Osteocyte (in vitro differentiated cells): ENCODE measurements at places on chromosomes 7 and 10. TPM values are rescaled to one million over a fixed set of nuclear protein-coding genes. Genes with fewer than 3 reads are reported as not detected.
A peak's percentile ranks its signal among the peaks of the same experiment; 100 is the strongest.

- peaks cover 15% of the 10 kb centered on the region for H3K4me1 ChIP-seq
- no peaks in the 10 kb centered on the region for H3K27me3 ChIP-seq
- H3K36me3 ChIP-seq = no peaks in the 10 kb centered on the region
- H3K27ac ChIP-seq = peak overlapping the region; percentile 90
Observed at GRCh38 chr10:95742485-95742884, 13.5 kb upstream of the ENTPD1 start.

DNA sequence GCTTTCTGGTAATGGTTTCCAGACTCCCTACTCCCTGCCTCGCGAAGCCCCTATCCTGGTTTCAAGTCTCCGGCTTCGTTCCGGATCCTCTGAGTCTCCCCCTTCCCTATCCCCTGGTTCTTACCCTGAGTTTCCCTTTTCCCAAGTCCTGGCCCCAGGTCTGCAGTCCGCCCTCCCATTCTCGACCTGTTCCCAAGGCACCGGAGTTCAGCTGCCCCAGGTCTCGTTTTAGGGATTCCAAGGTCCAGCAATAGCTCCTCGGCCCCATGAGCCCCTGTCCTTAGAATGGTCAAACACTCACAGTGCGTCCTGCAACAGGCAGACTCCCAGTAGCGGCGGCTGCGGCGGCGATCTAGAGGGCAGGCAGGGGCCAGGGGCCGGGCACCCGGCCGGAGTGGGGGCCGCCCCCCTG, 274 bp downstream of the PITX3 start:
- H3K4me1 ChIP-seq = peaks cover 20% of the 10 kb centered on the region
- no peak overlapping the region for H3K27ac ChIP-seq
- no peak for DNase-seq
- H3K36me3 ChIP-seq = no peaks in the 10 kb centered on the region
- peak overlapping the region; percentile 71 for H3K4me3 ChIP-seq

DNA sequence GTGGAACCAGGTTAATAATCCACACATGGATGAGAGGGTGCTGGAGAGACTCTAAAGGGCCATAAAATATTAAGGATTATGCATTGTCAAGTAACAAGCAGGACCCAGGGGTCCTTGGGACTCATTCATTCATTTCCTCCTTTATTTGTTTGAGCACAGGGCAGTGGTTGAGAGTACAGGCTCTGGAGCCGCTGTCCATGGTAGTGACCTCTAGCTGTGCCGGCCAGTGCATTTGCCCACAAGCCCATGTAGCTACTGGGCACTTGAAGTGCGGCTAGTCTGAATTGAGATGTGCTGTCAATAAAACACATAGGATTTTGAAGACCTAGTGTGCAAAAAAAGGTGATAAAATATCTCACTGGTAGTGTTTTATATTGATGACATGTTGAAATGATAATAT, 137.6 kb downstream of the C10orf105 start:
- no peak overlapping the region for H3K4me3 ChIP-seq
- no peak for DNase-seq
- no peaks in the 10 kb centered on the region for H3K36me3 ChIP-seq
- no peaks in the 10 kb centered on the region for H3K27me3 ChIP-seq

DNA sequence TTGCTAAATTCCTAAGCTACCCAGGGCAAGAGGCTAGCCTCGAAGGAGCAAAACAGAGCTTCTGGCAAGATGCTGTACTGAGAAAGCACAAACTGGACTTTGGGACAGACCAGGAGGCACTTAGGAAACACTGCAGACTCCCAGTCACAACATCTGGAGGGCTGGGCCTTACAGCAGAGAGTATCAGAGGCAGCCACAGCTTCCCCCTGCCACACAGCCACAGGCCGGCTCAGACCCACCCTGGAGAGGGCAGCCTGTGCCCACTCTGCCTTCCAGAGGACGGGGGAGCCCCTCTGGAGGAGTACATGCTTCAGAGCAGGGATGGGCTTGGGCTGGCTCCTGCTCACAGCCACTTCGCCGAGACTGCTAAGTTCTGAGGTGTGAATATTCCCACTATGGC, 17.4 kb downstream of the ESYT2 start:
- H3K4me3 ChIP-seq = peak overlapping the region; percentile 27
- peaks cover 27% of the 10 kb centered on the region for H3K36me3 ChIP-seq
- no peak for DNase-seq
- H3K27ac ChIP-seq = peak overlapping the region; percentile 93
- peaks cover 89% of the 10 kb centered on the region for H3K4me1 ChIP-seq

DNA sequence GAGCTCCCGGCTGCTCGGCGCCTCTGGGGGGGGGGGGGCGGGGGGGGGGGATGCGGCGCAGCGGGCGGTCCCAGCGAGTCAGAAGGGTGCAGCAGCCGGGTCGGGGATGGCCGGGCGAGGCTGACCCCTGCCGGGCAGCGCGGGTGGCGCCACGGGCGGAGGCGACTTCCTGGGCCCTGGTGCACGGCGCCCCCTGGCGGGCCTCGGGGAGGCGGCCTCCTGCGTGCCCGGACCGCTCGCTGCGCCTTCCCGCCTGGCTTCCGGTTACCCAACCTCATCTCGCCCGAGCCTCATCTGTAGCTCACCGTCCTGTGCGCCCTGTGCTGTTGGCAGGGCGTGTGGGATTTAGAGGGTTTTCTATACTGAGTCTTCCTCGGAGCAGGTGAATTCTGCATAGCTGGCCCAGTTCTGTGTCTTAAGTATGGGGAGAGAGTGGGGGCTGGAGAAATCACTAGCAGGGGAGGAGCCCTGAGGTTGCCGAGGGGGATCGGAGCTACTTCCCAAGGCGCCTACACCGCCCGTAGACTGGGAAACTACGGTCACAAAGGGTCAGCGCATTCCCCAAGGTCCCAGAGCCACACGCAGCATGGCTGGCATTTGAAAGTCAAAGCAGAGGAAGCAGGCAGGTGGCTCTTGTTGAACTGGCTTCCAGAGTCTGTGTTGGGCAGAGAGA, 28.3 kb upstream of the WDFY4 start:
- H3K4me3 ChIP-seq = peak overlapping the region; percentile 70
- peaks cover 46% of the 10 kb centered on the region for H3K27me3 ChIP-seq
- H3K4me1 ChIP-seq = peaks cover 8% of the 10 kb centered on the region
- H3K36me3 ChIP-seq = no peaks in the 10 kb centered on the region

- no peaks in the 10 kb centered on the region for H3K27me3 ChIP-seq
- peaks cover 71% of the 10 kb centered on the region for H3K4me1 ChIP-seq
- H3K4me3 ChIP-seq = no peak overlapping the region
Observed at GRCh38 chr7:116557066-116557585, 32.3 kb downstream of the CAV1 start.

DNA sequence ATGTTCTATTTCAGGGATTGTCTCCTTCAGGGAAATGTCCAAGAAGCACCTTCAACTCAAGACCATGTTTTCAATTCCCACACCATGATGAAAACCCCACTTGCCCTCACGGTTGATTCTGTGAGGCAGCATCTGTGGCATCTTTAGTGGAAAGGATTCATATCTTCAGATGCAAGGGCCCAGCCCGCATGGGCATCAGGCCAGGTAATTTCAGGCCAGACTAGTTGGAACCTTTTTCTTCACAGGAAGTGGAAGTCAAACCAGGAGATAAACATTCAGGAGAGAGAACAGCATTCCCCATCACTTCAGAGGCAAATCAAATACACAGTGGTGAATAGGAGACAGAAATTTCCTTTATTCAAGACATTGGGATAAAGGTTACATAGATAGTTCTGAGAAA, 88.8 kb downstream of the JCAD start:
- no peak overlapping the region for H3K4me3 ChIP-seq
- no peaks in the 10 kb centered on the region for H3K27me3 ChIP-seq
- H3K36me3 ChIP-seq = peaks cover 5% of the 10 kb centered on the region
- no peak for DNase-seq

- H3K4me3 ChIP-seq = no peak overlapping the region
- H3K27ac ChIP-seq = no peak overlapping the region
- H3K27me3 ChIP-seq = peaks cover 1% of the 10 kb centered on the region
- peaks cover 4% of the 10 kb centered on the region for H3K4me1 ChIP-seq
- peak; percentile 95 for DNase-seq
Observed at GRCh38 chr7:101688183-101688831, 59.2 kb upstream of the MYL10 start.

- no peak overlapping the region for H3K27ac ChIP-seq
- H3K36me3 ChIP-seq = no peaks in the 10 kb centered on the region
- DNase-seq = no peak
- no peak overlapping the region for H3K4me3 ChIP-seq
- peaks cover 2% of the 10 kb centered on the region for H3K27me3 ChIP-seq
- no peaks in the 10 kb centered on the region for H3K4me1 ChIP-seq
Observed at GRCh38 chr10:6819301-6819700, 239.2 kb upstream of the PRKCQ start.

DNA sequence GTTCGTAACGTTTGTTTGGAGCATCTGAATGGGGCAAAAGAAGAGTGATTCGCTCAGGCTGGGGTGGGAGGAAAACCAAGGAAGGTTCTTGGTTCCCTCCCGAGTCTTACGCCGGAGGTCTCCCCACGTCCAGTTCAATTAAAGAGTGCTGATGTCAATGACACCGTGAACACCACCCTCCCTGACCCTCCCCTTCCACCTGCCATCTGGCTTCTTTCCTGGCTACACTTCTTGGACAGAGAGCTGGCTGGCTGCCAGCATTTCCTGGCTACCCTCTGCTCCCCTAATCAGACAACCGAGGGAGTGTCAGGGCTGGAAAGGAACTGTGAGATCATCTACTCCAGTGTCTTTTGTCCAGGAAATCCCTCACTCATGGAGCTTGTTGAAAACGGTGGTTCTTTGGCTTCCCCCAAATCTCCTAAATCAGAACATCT, 24.1 kb upstream of the FFAR4 start:
- DNase-seq = no peak
- peaks cover 9% of the 10 kb centered on the region for H3K4me1 ChIP-seq
- peak overlapping the region; percentile 23 for H3K4me3 ChIP-seq
- no peak overlapping the region for H3K27ac ChIP-seq
- peaks cover 15% of the 10 kb centered on the region for H3K27me3 ChIP-seq

- no peaks in the 10 kb centered on the region for H3K36me3 ChIP-seq
- DNase-seq = no peak
- H3K4me3 ChIP-seq = no peak overlapping the region
- peaks cover 29% of the 10 kb centered on the region for H3K4me1 ChIP-seq
- H3K27ac ChIP-seq = peak overlapping the region; percentile 53
- H3K27me3 ChIP-seq = no peaks in the 10 kb centered on the region
Observed at GRCh38 chr10:36766415-36766810, 359.0 kb upstream of the ANKRD30A start.

DNA sequence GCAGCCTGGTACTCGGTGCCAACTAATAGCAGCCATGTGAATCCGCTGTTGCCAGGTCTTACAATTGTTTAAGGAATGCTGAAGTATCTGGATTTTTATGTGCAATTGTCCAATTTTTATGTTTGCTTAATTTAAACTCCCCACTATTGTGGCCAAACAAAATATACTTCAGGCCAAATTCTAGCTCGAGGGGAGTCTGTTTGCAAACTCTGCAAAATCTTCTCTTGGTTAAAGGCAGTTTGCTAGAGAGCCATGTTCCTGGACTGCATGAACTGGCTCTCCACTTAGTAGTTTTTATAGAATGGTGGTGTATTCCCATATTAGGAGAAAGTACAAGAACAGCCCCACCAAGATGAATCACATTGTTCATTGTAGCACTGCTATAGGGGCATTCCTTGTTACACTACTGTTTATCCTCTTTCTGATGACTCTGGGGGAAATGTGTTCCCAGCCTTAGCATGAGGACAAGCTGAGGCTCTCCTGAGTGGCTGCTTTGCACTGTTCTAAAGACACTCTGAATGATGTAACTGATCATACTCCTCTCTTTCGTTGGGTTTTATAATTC, 178.0 kb upstream of the GLI3 start:
- DNase-seq = no peak
- no peaks in the 10 kb centered on the region for H3K27me3 ChIP-seq
- peaks cover 25% of the 10 kb centered on the region for H3K4me1 ChIP-seq
- H3K36me3 ChIP-seq = no peaks in the 10 kb centered on the region
- H3K27ac ChIP-seq = peak overlapping the region; percentile 31

GRCh38 chr7:115177823-115178222, 255.9 kb downstream of the MDFIC start:
- no peak overlapping the region for H3K4me3 ChIP-seq
- no peak for DNase-seq
- H3K36me3 ChIP-seq = no peaks in the 10 kb centered on the region
- H3K27ac ChIP-seq = no peak overlapping the region
- no peaks in the 10 kb centered on the region for H3K27me3 ChIP-seq
- H3K4me1 ChIP-seq = peaks cover 14% of the 10 kb centered on the region

DNA sequence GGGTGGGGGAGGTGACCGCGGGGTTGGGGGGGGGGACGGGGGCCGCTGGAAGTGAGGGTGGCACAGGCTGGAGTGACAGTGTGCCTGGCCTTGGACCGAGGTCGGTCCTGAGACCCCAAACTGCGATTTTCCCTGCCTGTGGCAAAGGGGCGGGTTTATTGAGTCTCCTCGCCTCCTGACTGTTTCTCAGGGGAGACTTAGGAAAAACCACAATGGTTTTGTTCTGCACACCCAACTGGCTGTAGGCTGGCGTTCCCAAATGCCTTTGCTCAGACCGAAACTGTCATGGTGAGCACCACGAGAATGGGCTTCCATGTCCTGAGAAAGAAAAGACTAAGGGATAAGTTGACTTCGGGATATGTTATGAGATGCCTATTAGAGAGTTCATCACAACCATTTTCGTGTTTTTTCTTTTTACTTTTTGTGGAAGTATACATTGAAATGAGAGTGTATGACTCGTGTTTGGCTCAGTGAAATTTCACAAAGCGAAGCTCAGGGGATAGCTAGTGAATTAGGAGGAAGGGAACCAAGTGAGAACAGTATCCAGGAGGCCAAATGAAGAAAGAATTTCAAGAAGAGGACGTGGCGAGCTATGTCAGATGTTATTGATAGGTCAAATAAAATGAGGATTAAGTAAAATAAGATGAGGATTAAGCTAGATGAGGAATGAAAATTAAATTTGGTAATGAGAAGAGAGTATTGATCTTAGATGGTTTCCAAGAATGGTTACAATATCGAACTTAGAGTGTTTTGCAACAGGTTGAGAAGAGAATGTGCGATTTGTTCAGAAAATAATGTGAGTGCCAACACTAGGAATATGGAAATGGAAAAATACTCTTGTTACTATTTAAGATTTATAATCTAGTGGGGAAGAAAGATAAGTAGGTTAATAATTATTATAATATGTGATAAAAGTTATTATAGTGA, 918 bp downstream of the NET1 start:
- DNase-seq = no peak
- no peak overlapping the region for H3K27ac ChIP-seq
- H3K4me3 ChIP-seq = no peak overlapping the region
- peaks cover 4% of the 10 kb centered on the region for H3K36me3 ChIP-seq

- no peak overlapping the region for H3K27ac ChIP-seq
- no peaks in the 10 kb centered on the region for H3K36me3 ChIP-seq
- H3K4me3 ChIP-seq = no peak overlapping the region
- H3K4me1 ChIP-seq = no peaks in the 10 kb centered on the region
Observed at GRCh38 chr10:104498347-104499081, 142.6 kb upstream of the SORCS3 start.

GRCh38 chr10:78712147-78712546, 356.6 kb upstream of the ZMIZ1 start:
- no peak overlapping the region for H3K4me3 ChIP-seq
- peaks cover 1% of the 10 kb centered on the region for H3K4me1 ChIP-seq
- no peaks in the 10 kb centered on the region for H3K36me3 ChIP-seq
- peaks cover 65% of the 10 kb centered on the region for H3K27me3 ChIP-seq

Gene BCCIP
- 34.6 TPM in 2 replicates for total RNA-seq

Gene CD36
- total RNA-seq = 0.08 and 0.86 TPM in 2 replicates

Gene ITPRID1
- total RNA-seq = not detected in 2 replicates

Gene RPEL1
- not detected in 2 replicates for total RNA-seq

Gene CDHR3
- total RNA-seq = 2.3 and 4.0 TPM in 2 replicates

Gene PRSS37
- total RNA-seq = not detected in 2 replicates
